HTR-8/SVneo (cell line): ENCODE measurements at places on chromosomes 3 and 15.
A peak's percentile ranks its signal among the peaks of the same experiment; 100 is the strongest.

DNA sequence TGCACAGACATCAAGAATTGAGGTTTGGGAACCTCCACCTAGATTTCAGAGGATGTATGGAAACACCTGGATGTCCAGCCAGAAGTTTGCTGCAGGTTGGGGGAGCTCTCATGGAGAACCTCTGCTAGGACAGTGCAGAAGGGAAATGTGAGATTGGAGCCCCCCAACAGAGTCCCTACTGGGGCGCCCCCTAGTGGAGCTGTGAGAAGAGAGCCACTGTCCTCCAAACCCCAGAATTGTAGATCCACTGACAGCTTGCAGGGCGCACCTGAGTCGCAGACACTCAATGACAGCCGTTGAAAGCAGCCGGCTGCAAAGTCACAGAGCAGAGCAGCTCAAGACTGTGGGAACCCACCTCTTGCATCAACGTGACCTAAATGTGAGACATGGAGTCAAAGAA, 34.6 kb upstream of the EPHA6 start:
- DNase-seq, result no peak

DNA sequence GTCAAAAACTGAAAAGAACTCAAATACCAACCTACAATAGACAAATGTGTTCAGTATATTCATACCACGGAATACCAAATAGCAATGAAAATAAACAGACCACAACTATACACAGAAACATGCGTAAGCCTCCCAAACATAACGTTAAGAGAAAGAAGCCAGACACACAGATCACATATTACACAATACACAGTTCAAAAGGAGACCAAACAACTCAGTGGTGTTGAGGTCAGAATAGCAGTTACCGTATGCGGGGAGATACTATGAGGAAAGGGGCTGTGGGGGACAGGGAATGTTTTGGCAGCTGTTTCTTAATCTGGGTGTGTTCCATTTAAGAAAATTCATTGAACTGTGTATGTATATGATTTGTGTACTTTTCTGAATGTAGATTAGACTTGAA, 6.6 kb downstream of the OSBPL10 start:
- DNase-seq, result no peak

DNA sequence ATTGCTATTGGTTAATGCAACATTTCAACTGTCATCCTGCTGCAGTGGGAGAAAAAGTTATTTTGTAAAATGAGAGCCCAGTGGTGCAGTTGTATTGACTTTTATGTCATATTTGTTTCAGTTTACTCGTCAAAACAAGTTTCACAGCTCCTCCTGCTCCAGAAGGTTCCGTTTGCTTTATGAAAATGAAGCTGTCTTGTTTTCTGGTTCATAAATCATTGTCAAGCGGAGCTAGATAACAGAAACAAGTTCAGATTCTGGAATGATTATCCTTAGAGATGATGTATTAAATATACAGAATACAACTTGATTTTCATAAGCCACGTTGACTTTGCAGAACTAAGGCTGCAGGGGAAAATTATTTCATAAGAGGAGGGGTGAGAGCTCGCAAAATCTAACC, 970.5 kb upstream of the NR2F2 start:
- no peak for DNase-seq

DNA sequence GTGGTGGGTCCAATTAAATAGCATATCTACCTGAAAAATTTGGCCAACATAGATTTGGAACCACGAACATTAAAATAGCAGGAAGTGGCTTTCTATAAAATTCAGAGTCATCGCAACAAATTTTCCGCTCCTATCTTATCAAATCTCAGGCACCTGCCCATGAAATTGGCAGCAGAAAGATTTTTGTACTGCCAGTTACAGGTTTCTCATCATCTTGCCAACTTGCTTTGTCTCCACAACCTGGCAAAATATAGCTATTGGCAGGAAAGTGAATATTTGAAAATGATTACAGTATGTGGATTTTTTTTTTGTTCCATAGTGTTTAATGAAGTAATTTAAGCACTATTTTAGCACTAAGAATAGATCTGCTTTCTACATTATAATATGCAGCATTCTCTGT, 161.6 kb upstream of the LRRC3B start:
- DNase-seq, result no peak

GRCh38 chr3:59771768-59772181, 722.0 kb upstream of the CFAP20DC start:
- peak; percentile 13 for DNase-seq

DNA sequence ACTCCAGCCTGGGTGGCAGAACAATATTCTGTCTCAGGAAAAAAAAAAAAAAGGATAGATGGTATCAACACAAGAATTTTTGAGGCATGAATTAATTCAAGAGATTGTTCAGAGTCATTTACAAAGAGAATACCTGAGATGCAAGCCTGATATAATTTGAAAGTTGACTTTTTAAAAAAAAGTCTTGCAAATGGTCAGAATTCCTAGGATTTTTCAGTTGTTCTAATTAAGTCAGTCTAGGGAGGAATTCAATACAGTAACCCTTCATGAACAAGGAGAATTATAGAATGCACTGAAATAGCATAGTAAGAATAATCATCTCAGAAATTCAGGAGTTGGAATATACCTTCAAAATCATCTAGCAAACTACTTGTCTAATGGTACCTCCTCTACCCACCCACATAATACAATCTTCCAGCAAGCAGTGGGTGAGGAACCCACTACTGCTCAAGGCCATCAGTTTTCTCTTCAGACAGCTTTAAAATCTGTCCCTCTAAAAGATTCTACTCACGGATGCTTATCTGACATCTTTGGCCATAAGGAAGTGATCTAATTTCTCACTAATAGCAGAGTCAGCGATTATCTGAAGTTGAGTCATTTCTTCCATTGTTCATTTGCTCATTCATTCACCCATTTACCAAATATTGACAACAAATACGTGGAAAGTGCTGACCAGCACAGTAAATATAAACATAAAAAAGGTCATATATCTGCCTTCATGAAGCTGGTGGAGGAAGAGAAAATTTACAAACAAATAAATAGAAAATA, 159.6 kb downstream of the GREM1 start:
- no peak for DNase-seq

GRCh38 chr3:168322941-168323340, 227.2 kb upstream of the GOLIM4 start:
- no peak for DNase-seq

DNA sequence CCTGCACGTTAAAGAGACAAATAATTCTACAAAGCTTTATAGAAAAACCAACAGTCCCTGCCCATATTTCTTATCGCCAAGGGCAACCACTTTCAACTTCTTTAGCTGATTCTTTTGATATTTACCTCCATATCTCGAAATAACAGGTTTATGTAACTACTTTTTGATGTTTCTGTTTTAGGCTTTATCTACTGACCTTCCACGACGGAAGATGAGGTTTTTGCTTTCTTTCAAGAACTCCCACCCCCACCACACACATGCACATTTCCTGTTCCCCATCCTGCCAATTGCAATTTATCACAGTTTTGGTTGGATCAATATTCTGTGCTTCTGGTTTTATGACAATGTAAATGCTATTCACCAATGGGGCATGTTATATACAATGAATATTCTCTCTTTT, 330.4 kb upstream of the ICE2 start:
- no peak for DNase-seq

DNA sequence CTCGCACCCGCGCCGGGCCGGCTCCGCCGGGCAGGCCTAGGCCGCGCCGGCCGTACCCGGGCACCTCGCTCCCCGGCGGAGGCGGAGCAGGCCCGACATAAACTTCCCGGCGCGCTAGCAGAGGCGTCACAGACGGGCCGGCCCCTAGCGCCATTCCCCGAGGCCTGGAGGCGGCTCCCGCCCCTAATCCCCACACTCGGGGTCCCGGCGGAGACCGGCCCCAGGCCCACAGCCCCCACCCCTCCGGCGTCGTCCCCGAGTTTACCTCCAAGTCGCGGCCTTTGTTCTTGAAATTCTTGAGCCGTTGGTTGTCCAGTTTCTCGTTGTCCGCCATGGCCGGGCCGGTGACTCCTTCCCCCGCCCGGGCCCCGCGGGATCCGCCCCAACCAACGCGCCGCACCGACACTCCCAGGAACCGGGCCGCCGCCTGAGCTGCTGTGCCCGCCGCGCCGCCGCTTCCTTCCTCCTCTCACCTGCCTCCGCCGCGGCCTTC, 376 bp downstream of the KPNA4 start:
- peak; percentile 29 for DNase-seq

GRCh38 chr3:17045705-17046104, 160.9 kb downstream of the PLCL2 start:
- DNase-seq, result no peak

DNA sequence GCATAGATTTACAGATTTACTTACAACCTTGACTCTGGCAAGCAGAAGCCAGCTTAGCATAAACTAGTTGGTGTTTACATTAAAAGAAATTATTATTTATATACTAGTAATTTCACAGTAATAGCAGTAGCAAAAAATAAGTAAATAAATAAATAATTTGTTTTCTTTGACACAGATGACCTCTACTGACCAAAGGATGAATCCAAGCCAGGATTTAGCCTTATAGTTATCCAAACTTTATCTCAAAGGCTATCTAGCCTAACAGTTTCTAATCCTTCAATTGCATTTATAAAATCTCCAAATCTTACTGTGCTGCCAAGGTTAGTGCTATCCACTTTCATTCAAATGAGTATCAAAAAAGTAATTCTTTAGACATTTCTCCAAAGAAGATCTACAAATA, 64.3 kb downstream of the FRMD5 start:
- no peak for DNase-seq

DNA sequence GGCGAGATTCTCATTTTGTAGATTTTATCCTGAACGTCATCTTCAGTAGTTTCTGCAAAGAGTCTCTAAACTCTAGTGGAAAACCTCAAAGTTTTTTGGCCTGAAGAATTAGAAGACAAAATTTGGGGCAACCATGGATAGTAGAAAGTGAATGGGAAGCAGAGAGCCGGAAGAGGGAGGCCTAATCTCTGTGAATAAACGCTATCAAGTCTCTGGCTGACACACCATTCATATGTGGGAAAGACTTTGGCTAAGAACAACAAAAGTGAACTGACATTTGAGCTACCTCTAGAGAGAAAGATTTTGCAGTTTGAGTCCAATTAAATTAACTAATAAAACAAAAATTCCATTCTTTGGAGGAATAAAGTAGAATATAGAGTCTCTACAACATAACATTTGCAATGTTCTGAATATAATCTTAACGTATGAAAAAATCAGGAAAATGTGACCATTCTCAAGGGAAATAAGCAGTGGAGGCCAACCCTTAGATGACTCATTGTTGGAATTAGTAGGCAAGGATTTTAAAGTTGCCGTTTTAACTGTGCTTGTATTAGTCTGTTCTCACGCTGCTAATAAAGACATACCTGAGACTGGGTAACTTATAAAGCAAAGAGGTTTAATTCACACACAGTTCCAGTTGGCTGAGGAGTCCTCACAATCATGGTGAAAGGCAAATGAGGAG, 184.6 kb downstream of the C3orf38 start:
- DNase-seq, result no peak

DNA sequence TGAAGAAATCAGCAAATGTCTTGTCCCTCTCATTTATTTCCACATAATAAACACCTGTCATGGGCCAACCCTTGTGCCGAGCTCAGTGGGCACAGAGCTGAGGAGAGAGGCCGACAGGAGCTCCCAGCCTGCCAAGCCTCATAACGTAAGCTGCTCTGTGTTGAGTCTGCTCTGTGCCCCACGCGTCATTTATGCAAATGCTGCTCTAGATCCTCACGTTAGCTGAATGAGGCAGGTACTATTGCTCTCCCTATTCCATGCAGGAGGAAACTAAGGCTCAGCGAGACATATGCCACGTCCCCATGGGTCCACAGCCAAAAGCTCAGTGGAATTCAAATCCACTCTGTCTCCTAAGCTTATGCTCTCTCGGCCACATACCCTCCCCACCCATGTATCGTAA, 41.5 kb downstream of the EFCAB12 start:
- no peak for DNase-seq

- no peak for DNase-seq
Measured at GRCh38 chr3:172142051-172142863, 102.9 kb downstream of the FNDC3B start.

DNA sequence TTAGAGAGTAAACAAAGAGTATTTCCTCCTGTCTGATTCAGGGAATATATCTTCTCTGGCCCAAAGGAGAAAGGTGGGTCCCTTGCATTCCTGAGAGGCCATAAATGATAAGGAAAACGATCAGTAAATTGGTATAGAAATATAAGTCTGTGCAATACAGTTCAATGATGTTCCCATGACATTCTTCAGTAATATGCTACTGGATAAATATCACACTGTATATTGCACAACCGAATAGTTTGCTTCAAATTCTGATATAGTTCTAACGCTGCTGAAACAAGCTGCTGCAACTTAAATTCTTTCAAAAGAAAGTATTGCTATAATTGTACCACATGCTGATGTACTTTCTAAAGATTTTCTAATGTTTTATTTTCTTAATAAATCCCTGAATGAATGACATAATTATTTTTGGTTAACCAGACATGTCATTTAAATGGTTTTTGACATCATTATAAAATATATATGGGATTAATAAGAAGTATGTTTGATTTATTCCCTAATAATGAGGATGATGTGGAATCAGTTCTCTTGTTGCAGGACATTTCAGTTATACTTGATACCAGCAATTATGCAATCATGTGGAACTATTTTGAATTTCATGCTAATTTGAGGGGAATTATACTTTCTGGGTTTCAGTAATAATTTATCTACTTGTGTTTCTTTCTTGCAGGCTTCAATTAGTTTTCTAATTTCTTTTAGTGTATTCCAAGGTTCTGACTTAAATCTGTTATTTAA, 44.9 kb downstream of the FGF7 start:
- DNase-seq, result no peak

DNA sequence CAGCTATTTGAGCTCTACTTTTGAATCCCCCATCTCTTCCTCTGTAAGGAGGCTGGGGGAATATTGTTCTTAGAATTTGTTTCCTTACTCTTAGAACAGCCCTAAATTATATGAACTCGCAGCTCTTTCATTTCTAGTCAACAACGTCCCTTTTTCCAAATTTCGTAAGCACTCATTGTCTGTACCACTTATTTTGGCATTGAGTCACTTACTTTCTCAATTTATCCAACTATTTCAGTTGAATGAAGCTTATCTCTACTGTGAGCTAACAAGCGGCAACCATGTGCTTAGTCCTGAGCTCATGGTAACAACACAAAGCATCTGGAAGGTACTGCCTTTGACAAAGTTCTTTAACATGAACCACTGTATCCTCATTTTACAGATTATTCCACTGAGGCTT, 191.1 kb downstream of the GREM1 start:
- DNase-seq, result no peak

- DNase-seq, result no peak
Measured at GRCh38 chr15:84608707-84609284, 8.0 kb downstream of the ZSCAN2 start.

GRCh38 chr3:124276133-124276532, 284.2 kb upstream of the ROPN1 start:
- no peak for DNase-seq

GRCh38 chr3:191985691-191986090, 524.7 kb downstream of the PYDC2 start:
- no peak for DNase-seq

DNA sequence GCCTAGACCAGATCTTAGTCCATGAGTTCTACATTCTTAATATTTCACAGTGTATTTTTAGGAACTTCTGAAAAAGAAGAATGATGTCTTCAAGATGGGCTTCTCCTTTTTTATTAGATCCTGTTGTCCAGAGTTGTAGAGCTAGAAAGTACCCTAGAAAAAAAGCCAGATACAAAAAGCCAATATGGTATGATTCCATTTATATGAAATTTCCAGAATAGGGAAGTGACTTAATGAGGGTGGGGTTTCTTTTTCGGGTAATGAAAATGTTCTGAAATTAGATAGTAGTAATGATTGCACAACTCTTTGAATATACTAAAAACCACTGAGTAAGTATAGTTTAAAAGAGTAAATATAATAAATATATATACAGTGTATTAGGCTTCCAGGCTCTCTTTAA, 116.9 kb downstream of the NFKBIZ start:
- no peak for DNase-seq
